ENCODE measurements at places on chromosomes 7 and 10.

DNA sequence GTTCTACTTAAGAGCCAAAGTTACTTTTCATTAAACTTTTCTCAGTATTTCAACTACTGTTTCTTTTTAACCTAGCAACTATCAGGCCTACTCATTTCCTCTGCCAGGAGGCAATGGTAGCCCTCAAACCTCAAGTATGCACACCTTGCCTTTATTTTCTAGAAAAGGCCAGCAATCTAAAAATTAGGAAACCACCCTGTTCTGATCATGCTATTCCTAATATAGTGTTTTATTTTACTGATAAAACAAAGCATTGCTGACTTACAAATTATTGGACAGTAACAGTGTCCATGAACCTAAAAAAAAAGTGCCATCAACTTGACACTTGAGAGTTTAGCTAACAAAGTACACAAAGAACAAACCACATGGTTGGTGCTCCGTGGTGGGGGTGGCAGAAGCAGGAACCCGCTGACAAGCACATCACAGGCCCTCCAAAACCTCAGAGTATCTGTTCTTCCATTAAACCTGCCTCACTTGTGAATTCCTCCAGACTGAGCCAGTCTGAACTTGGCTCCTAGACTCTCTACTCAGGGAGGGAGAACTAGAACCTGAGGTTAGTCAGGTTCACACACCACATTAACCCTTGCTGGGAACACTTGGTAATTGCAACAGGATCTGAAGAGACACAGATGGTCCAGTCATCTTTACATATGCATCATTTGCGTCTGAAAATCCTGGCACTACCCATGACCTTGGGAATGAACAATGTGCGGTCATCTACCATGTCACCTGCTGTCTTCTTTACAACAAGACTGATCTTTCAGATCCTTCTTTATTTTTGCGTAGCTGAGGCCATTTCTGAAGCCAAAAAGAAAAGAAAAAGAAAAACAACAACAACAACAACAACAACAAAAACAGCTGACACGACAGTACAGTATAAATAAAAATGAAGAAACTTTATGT is 31.9 kb downstream of the PIP4K2A start:
- no peak for DNase-seq

- DNase-seq: no peak
These were observed 8.1 kb downstream of the AOC1 start for GRCh38 chr7:150860291-150860977.

DNA sequence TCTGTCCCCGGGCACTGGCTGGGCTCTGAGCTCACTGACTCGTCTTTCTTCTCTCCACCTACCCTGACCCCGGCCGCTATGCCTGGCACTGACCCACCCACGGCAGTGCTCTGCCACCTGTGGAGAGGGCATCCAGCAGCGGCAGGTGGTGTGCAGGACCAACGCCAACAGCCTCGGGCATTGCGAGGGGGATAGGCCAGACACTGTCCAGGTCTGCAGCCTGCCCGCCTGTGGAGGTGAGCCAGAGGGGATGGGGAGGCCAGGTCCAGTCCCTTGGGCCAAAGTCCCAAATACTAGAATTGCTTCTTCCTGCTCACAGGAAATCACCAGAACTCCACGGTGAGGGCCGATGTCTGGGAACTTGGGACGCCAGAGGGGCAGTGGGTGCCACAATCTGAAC is 27.3 kb downstream of the TBATA start:
- DNase-seq: no peak

DNA sequence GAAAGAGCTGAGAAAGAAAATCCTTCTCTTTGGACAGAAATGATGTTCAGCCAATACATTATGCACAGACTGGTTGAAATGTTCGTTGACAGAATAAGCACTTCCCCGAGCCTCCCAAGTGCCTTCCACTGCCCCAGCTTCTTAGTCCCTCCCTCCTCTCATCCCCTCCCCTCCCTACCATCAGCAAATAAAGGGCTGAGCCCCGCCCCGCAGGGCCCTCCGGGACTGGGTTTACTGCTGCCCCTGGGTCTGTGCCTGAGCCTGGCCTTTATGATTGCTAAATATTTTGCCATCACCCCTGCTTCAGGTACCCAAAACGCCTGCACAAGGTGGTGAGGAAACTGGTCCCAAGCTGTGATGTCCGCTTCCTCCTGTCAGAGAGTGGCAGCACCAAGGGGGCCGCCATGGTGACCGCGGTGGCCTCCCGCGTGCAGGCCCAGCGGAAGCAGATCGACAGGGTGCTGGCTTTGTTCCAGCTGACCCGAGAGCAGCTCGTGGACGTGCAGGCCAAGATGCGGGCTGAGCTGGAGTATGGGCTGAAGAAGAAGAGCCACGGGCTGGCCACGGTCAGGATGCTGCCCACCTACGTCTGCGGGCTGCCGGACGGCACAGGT is 28.1 kb downstream of the HKDC1 start:
- no peak for DNase-seq

GRCh38 chr7:33932832-33933468 is 27.6 kb downstream of the BMPER start:
- DNase-seq: peak; percentile 94

DNA sequence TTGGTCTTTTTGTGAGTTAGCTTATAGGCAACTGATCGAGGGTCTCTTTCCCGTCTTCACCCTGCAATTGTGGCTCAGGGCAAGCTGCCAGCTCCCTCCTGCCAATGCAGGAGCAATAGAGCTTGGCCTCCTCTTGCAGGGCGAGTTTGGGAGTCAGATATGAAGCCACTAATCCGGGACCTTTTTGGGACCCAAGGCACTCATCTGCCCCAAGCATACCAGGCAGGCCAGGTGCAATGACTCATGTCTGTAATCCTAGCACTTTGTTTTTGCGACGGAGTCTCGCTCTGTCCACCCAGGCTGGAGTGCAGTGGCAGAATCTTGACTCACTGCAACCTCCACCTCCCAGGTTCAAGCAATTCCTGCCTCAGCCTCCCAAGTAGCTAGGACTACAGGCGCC is 21.1 kb downstream of the LIMK1 start:
- DNase-seq: no peak

- no peak for DNase-seq
These were observed 111.2 kb upstream of the KLF6 start for GRCh38 chr10:3896161-3896560.

GRCh38 chr7:141369422-141369821 is 181.8 kb upstream of the AGK start:
- peak; percentile 22 for DNase-seq

DNA sequence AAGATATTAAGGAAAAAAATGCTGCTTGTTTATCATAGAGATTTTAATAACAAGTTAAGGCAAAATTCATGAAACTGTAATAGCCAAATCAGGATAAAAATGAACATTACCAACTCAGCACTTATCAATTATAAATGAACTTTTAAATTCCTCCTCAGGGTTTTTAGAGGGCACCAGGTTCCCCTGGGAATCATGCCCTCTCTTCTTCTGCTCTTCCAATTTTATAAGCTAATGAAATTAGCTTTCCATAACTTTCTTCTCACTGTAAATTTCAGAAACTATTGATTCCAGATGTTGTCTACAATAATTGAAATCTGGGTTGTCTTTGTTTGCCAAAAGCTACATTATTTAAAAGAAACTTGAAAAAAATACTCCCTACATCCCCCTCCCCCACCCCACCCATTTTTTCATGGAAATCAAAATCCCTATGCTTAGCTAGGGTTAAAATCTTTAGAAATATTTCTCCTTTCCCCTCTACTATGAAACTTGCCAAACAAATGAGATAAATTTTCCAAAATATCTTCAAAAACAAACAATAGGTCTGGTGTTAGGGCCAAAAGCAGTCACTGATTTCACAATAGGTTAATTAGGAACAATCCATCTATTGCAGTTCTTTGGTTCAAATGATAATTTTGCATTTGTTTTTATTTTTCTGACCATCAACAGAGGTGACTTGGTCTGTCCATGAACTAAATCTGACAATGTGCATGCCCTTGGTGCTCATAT is 187.7 kb downstream of the DOCK4 start:
- no peak for DNase-seq

GRCh38 chr7:18505870-18506460 is 10.4 kb downstream of the HDAC9 start:
- DNase-seq: peak; percentile 62

- DNase-seq: no peak
These were observed 36.9 kb downstream of the FOXL3 start for GRCh38 chr7:326809-327232.

- DNase-seq: peak; percentile 7
These were observed 36.7 kb upstream of the PRPS1L1 start for GRCh38 chr7:18064242-18064838.

GRCh38 chr10:60604342-60604741 is 173.9 kb upstream of the CDK1 start:
- DNase-seq: no peak

- no peak for DNase-seq
These were observed 47.8 kb downstream of the SYPL1 start for GRCh38 chr7:106064316-106064715.

DNA sequence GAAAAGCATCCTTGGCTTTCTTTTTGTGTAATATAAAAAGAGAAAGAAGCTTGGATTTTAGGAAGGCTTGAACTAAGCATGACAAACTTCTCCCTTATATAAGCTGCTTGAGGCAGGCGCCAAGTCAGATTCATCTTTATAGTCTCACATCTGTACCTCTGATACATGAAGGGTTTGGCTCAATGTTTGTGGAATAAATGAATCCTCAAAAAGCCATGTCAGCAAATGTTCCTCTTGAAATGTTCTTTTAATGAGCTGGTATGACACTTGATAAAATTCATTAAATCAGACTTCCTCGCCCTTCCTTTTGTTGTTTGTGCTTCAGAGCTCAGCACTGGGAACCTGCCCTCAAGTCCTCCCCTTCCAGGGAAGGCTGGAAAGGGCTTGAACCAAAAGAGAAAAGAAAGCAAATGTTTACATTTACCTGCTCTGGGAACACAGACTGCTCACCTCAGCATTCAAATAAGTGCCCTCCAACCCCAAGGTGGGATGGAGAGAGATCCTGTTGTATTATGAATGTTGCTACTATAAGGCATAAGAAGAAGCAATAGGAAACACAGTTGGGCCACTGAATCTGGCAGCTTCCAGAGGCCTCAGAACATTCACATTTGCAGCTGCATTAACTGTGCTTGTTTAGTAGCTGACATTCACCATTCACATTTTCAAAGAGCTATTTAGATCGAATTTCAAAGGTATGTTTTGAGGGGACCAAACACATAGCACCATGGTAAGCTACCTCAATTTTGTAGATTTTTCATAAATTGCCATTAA is 212.6 kb downstream of the CACNA2D1 start:
- no peak for DNase-seq

DNA sequence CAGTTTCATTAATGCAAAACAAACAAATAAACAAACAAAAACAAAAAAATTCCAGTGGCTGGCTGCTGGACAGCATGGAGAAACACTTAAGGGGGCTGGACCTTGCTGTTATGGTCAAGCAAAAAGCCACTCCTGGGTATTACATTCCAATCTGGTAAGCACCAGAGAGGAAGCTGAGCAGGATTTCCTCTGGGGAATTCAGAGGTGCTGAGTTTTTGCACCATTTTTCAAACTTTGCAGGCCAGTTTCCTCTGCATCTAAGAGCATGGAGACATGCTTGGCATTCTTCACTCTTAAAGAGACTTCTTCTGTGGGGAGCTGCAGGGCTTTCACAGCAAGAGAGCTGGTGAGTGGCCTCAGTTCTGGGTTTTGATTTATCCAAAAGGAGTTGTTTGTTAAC is 84.5 kb downstream of the FZD1 start:
- no peak for DNase-seq

DNA sequence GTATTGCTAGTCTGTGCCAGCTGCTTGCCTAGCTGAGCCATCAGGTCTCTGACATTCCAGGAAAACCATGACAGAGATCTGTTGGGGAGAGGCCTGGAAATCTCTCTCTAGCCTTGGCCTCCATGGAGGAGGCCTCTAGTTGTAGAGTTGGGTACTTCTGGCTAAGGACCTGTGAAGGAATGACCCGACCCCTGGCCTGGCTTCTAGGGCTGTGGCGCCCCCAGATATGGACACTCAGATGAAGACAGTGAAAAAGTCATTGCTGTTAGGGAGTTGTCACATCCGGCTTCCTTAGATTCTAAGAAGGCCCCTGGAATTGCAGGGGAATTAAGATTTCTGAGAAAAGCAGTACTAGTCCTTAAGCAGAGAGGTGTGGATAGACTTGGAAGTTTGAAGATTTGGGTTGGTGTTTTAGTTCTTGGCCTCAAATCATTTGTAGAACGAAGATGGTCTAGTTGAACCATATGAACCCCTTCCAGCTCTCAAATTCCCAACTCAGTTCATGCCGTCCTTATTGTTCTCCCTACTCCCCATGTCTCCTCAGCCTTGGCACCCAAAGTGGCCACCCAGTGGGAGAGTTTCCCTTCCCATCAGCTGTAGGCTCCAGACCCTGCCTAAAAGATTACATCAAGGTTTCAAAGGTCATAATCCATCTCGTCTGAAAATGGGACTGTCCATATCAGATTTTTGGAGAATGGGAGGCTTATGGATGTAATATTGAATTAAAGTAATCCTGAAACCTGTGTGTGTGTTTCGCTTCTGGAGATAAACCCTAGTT is 7.0 kb downstream of the HHEX start:
- no peak for DNase-seq

DNA sequence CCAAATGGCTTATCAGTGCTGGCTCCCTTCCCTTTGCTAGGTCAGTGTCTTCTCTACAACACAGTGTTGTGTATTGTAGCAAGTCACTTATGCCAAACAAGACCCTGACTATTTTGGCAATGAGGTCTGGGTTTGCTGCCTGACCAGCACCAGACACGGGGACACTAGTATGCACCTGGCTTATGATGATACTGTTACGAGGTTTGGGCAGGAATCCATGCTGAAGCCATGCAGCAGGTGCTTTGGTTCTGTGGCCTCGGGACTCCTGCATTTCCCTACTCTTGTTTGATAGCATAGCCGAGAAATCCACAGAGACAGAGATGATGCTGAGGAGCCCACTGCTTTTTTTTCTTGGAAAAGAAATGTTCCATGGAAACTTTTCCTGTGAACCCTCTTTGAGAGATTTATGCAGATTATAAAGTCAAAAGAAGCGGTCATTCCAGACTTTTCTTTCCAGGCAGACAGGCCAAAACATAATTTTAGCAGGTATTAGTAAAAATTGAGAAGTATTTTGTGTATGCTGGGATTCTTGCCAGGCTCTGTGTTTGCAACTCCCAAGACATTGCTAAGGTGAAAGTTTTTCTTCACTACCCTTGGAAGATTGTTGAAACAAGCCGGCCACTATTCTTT is 291.1 kb downstream of the BBS9 start:
- no peak for DNase-seq

DNA sequence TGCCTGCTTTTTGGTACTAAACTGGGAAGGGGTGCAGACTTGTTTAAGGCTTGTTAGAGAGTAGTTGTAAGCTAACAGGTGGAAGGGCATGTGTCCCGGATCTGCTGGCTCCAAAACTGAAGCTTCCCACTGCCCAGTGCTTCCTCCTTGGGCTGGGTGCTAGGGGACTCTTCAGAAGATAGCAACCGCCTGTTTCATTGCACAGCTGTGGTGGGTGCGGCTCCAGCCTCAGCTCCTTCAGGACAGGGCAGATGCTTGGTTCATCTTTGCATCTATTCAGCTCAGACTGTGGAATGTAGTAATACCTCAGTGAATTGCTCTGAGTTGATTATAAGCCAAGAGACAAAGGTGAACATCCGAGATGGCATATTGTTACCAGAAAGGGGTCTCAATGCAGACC is 527.1 kb downstream of the TYW1 start:
- no peak for DNase-seq

All from cerebellar cortex (tissue), 1 donor.